Stimulated activated CD4-positive, alpha-beta T cell treated with anti-CD3 and anti-CD28 coated beads, TNF-alpha, amount 100 ng/mL, for 1 hour (primary cell): ENCODE measurements at places on chromosomes 3 and 15.

- DNase-seq, result no peak
These were observed 5.8 kb downstream of the ZNF80 start for GRCh38 chr3:114231616-114232015.

GRCh38 chr3:140555666-140556065 lies 122.2 kb upstream of the TRIM42 start:
- no peak for DNase-seq

DNA sequence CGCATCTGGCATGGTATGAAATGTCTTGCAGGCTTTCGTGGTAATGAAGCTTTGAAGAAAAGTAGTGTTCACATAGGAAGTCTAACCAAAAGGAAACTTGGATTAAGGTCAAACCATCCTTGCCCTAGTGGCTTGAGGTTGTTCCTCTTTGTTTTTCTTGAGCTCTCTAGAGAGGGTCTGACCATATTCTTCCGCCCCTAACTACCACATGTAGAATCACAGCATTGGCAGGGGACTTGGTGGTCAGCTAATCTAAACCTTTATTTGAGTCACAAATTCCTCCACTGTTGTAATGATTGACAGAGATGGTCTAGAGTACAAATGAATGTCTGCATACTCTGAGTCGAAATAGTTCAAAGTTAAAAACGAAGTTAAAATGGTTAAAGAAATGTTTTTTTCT lies 39.1 kb upstream of the PHLDB2 start:
- DNase-seq, result no peak

DNA sequence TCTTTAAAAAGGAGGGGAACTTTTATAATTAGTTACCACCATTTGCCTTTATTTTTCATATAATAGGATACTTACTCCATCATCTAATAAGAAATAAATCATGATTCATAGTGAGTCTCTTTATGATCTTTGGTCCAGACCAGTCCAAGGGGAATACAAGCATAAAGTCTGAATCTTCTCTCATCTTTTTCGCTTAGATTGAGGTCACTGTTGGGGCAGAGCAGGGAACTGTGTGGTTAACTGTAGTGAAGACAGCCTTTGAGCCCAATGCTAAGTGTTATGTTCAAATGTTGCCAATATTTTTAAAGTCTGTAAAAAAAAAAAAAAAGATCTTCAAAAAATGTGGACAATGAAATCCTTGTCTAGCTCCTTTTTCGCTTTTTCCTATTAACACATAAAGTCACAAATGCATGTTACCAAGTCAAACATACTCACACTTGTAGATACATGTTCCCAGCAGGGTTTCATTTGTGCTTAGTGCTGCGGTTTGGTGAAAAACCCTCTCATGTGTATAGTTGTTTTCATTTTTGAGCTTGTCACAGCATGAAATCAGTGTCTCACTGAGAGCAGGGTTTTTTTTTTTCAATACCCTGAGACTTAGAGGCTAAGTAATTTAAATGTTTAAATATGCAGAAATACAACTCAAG lies 72.1 kb downstream of the EPHA3 start:
- no peak for DNase-seq

DNA sequence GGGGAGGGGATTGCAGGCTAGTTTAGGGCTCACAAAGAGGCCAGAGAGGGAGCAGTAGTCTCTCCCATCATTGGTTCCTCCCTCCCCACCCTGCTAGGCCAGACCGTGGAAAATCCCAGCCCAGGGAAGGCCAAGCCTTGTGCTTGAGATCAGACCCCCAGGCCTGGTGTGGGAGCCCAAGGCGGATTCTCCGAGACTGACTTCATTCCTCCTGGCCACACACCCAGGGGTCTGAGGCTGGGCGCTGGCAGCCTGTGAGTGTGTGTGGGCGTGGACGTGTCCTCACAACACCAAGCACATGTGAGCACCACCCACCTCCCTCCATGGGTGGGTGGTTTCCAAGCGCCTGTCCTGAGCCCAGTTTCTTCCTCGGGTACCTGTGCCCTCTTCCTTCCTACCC lies 4.1 kb downstream of the LOXL1 start:
- no peak for DNase-seq

- DNase-seq, result no peak
These were observed 353.1 kb upstream of the ALCAM start for GRCh38 chr3:105013657-105014056.

- DNase-seq, result no peak
These were observed 26.4 kb upstream of the ZNF774 start for GRCh38 chr15:90325726-90326125.

- DNase-seq, result no peak
These were observed 27.5 kb downstream of the IGF2BP2 start for GRCh38 chr3:185797108-185797881.

GRCh38 chr3:39751286-39751685 lies 58.1 kb upstream of the MYRIP start:
- no peak for DNase-seq

GRCh38 chr3:17544632-17545031 lies 197.8 kb downstream of the TBC1D5 start:
- DNase-seq, result no peak

GRCh38 chr3:148510116-148510515 lies 187.6 kb upstream of the AGTR1 start:
- DNase-seq, result no peak

- no peak for DNase-seq
These were observed 54.4 kb downstream of the IQGAP1 start for GRCh38 chr15:90442423-90442822.
